ENCODE measurements at places on chromosomes 11 and 22.

GRCh38 chr22:25680956-25681355, 61.0 kb upstream of the MYO18B start:
- no peak for DNase-seq

DNA sequence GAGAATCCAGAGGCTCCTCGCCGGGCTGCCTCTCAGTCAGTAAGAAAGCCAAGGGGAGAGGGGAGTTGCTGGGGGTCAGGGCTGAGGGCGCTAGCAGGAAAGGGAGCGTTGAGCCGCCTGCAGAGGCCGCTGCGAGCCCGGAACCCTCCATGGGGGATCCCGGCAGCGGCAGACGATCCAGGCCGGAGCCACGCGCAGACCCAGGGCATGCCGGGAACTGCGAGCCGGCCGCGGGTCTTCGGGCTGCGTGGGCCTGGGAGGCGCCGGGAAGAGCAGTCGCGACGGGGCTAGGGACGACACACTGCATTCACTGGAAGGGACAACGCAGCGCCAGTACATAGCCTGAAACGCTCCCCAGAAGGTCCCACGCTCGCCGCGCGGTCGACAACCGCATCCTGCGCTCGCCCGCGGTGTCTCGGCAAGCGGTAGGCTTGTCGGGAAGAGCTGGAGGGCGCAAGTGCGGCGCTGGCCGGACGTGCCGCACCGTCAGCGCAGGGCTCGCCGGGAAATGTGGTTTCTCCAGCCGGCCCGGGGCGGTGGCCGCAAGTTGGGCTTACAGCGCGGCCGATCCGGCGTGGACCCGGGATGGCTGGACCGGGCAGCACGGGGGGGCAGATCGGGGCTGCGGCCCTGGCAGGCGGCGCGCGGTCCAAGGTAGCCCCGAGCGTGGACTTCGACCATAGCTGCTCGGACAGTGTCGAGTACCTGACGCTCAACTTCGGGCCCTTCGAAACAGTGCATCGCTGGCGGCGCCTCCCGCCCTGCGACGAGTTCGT, at the start of gene LZTR1:
TSS of gene LZTR1 (plus strand) at position 511 of the 776 bp plus-strand sequence. CDS start at position 586, 75 bp downstream.
- DNase-seq, result no peak

GRCh38 chr11:108034034-108034433, 25.3 kb downstream of the CUL5 start:
- no peak for DNase-seq

- DNase-seq, result no peak
Observed at GRCh38 chr11:125588505-125588904, 4.1 kb upstream of the STT3A start.

- no peak for DNase-seq
Observed at GRCh38 chr11:92969634-92970347, at the start of gene MTNR1B. Gene MTNR1B (plus strand): TSS chr11:92969651. CDS start chr11:92969726, 75 bp downstream.

DNA sequence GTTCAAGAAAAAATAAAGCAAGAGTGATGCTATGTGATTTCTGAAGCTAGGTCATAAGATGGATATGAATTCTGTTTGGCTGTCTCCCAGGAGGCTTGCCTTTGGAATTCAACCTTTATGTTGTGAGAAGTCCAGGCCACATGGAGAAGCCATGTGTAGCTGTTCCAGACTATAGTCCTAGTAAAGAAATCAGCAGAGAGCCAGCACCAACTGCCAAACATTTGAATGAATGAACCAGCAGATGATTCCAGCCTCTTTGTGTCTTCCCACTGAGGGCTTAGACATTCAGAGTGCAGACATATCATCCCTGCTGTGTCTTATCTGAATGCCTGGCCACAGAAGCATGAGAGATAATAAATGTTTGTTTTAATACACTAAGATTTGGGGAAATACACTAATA, 1150.6 kb downstream of the DLG2 start:
- DNase-seq, result no peak

- no peak for DNase-seq
Observed at GRCh38 chr11:120792306-120792705, 231.6 kb upstream of the TBCEL start.

DNA sequence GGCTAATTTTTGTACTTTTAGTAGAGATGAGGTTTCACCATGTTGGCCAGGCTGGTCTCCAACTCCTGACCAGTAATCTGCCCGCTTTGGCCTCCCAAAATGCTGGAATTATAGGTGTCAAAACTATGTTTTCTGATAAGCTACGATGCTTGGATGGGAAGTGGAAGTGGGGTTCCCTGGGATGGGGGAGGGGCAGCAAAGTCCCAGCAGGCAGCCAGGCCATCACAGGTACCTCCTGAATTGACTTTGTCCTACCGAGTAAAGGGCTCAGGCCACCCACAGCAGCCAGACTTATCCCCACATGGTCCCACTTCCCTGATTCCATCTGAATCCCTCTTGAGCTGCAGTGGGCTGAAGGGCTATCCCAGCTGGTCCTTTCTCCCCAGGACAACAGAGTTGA, 6.9 kb downstream of the FTH1 start:
- DNase-seq, result no peak

DNA sequence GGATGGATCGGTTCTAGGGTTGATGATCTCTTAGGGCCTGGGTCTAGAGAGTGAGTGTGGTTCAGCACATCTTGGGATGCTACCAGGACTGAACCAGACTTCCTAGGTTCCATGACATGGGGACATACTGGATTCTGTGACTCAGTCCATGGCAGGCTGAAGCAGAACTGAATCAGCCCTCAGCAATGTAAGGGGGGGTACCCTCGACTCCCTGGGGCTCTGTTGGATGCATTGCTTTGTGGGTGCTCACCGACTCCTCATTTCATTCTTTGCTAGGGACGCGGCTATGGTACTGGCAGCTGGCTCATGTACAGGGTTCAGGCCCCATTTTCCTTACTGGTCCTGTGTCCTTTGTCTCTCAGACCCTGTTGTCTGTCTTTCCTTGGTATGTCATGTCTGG, 733 bp upstream of the GRAMD1B start:
- DNase-seq, result no peak

DNA sequence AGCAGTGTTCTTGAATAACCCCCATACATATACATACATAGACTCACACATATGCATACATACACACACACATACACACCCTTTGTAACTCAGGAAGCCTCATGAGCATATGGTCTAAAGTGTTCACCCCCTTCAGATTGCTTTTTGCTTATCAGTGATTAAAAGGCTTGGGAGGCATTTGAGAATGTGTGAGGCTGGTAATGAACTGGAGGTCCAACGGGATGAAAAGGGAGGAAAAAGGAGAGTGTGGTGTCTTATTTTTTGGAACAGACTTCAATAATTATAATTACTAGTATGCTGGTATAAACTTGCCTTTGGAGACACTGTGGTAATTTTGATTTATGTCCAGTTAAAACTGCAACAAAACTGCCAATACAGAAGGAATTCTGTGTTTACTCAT, 124.5 kb downstream of the UVRAG start:
- no peak for DNase-seq

- DNase-seq, result no peak
Observed at GRCh38 chr11:111548525-111548924, 8.0 kb downstream of the LAYN start.

DNA sequence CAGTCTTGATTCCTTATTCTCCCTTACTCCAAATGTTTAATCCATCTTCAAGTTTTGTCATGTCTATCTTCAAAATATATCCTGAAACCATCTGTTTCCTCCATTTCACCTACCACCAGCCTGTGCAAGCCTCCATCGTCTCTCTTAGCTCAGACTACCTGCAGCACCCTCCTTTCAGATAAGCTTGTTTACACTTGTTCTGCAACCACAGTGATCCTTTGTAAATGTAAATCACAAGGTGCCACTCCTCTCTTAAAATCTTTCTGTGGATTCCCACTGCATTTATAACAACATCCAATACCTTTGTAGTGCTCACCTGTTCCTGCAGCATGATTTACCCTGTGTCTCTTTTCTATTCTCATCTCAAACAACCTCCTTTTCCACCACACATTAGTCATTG, 31.8 kb upstream of the GPR83 start:
- DNase-seq, result no peak

DNA sequence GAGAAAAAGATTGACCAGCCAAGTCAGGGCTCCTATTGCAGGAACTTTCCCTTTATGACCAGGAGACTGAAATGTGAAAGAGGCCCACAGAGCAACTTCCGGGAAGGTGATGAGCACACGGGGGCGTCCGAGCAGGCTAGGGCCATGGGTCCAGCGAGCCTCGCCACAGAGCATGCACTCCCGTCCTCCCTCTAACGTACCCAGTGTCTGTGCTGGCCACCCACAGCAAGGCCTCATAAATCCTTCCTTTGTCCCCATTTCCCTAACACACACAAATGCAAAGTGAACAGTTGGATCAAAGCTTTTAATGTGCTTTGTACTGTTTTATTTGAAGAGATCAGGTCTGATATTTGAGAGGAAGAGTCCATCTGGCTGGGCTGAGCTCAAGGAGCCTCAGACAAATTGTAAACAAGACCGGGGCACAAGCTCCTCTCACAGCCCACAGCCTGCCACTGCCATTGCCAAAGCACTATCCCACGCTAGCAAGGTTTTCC, 44.3 kb downstream of the BLID start:
- DNase-seq, result no peak

GRCh38 chr22:45579306-45579705, 76.6 kb downstream of the FBLN1 start:
- DNase-seq, result no peak

DNA sequence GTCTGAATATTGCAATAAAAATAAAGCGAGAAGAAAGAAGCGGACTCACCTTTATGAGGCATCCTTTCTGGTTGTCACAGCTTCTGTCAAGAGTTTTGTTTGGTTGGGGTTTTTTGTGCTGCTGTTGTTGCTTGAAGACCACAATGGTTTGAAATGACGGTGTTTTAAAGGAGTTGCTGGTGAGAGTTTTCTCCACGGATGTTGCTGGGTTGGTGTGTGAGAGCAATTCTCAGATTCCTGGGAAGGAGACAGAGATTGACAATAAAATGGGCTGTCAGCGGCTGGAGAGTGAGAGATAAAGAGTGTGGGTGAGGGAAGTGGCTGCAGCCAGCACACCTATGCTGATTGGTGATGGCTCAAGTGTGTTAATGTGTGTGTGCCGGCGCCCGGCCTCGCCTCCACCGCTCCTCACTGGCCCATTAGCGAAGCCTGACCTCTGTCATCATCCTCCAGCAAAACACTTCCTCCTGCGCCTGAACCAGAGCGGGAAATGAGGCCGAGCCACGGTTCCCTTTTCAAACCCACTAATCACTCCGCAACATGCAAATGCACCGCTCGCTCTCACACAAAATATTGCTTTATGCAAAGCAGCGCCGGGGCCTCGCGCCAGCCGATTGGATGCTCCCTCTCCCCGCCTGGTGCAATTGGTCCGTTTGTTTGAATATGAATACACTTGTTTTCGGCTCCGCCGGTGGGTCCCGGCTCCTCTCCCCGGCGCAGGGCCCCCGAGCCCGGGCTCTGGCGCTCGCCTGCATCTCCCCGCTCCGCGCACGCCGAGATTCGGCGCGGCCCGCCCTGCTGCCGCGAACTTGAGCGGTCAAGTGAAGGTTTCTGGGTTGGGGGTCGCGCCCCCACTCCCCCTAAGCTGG, at the start of gene PAX6:
TSS of gene PAX6 (minus strand) at position 544 of the 869 bp plus-strand sequence. CDS start 4,911 bp downstream, outside the sequence.
- DNase-seq, result no peak

DNA sequence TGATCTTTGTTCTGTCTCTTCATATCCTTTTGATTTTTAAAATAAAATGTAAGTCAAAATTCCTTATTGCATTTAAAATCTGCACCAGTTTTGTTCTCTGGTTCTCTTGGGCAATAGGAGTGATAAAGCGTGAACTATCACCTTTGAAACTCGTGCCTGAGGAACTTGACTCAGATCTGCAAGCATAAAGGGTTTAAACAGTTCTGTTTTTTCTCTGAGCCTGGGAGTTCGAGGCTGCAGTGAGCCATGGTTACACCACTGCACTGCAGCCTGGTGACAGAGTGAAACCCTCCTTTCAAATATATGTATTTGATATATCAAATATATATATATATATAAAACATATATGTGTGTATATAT, 38.9 kb upstream of the CLMP start:
- DNase-seq, result no peak

DNA sequence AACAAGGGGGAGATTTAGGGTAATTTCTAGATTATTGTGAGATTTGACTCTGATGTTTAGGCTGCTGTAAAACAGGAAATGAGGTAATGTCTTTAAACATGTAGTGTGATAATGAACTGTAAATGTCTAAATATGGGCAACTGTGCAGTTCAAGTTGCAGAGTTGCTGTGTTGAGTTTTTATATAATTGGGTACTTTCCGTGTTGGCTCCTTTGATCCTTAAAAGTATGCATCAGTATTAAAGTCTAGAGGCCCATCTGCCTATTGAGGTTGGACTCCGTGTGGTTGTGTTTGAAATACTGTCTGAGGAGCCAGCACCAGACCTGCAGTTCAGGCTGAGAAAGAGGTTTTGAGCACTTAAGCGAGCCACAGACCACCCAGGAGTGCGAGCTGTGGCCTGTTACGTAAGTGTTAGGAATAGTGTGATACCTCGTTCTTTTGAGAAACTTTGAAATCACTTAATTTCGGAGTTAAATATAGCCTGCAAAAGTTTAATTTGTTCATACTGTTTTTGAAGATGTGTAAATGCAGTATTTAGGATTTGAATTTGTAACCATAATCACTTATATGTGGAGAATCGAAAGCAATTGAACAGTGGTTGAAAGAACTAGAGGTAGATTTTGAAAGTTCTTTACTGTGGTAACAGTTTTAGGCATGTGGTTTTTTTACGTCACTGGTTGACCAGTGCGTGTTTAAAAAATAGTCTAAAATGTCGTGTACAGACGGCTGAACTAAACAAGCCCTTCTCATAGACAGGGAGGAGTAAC, 9.0 kb downstream of the FAM118A start:
- no peak for DNase-seq

- DNase-seq, result no peak
Observed at GRCh38 chr22:47345025-47345424, 582.6 kb downstream of the TBC1D22A start.

GRCh38 chr22:23128269-23129108, 13.3 kb downstream of the RSPH14 start:
- no peak for DNase-seq

- no peak for DNase-seq
Observed at GRCh38 chr22:34055525-34056200, 135.4 kb upstream of the LARGE1 start.

DNA sequence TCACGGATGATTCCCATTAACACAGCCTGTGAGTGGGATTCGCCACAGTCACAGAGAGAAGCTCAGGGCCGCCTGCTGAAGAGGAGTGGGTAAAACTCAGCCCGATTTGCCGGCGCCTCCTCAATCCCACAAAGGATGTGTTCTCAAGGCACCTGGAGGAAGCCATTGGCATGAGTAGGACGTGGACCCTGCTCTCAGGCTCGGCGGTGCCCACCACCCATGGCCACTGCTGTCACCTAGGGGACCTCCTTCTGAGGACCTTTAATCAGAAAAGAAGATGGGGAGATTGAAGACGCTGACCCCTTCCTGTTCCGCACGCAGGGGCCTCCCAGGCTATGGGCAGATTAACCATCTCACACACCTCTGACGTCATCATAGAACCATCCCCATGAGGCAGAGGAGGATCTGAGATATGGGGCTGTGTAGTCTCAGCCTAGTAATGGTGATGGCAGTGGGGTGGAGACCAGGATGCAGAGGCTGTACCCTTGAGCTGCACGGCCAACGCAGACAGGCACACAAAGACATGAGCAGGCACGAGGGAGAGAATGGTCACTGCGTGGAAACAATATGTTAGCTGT, 571.8 kb downstream of the BRD1 start:
- no peak for DNase-seq

- no peak for DNase-seq
Observed at GRCh38 chr11:120903686-120904085, 120.2 kb upstream of the TBCEL start.

Data from NCI-H510A (cell line).